ENCODE measurements at places on chromosomes 3 and 15.
A peak's percentile ranks its signal among the peaks of the same experiment; 100 is the strongest.

DNA sequence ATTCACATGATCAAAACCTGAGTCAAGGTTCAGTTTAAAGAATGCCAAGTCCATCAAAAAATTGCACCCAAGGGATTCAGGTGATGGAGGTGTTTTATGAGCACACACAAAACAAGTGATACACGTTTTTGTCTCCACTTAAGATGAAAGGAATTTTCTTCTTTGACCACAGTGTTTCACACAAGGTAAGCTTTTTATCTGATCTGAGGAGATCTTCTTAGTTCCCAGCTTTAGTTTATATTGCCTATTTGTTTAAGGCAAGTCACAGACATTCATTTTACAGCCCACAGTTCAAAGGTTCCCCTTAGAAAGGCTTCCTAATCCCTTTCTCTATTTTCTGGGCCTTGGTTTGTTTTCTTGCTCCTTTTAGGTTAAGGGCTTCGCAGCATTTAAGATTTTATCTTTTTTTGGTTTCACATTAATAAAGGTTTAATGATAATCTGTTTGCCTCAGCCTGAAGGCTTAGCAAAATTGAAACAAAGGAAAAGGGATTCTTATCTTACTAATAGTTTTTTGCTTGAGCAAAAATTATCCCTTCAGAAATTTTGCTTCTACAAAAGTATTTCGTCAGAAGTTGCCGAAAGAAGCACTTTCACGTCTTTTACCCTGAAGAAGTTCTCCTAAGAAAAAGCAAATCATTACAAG is 420.5 kb upstream of the NAALADL2 start:
- DNase-seq = no peak

- no peak for DNase-seq
Measured at GRCh38 chr3:1578124-1578806, 485.4 kb downstream of the CNTN6 start.

DNA sequence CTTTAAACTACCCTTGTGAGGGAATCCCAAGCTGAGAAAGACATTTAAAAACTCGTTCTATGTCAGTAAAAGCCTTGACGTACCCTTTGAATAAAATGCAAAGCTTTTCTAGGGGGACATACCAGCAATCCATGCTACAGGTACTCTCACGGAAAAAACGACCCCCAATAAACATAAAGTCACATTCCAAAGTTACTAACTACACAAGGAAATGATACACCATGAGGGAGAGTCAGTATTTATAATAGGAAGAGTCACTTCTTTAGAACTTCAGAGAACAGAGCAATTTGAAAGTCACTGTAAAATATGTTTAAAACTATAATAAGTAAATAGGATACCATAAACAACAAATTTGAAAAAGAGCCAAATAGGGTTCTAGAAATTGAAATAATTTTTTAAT is 63.2 kb downstream of the CFAP20DC start:
- DNase-seq = no peak

DNA sequence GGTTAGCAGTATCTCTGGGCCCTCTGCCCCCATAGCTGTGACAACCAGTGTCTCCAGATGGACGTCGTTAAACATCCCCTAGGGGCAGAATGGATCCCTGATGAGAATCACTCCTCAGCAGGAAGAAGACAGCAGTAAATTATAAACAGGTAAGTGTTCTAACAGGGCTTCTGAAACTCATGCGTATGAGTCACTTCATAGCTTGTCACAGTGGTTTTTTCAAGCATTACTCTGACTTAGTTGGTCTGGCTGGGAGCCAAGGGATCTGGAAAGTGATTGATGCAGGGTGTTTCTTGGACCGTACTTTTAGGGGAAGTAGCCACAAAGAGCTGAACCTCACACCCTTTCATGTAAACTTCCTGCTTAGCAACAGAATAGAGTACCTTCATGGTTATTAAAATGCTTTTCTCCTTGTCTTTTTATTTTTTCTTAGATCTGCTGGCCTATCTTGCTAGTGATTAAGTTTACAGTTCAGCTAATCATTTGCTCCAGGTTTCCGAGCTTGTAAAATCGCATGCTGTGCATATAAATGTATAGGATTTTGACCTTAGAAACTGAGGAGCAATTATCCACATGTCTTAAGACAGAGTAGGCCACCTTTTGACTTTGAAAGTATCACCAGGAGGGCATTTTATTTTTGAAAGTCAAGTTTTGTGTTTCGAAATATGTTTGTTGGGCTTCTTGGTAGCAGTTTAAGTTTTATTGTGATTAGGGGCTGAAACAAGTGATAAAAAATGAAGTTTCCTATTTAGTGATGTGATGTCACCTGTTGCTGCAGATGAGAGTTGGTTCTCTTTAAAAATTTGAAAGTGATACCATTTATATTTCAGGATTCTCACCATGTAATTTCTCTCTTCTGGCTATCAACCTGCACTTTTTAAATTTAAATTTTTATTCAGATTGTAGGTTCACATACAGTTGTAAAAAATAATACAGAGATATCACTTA is 333.9 kb downstream of the PTPRG start:
- no peak for DNase-seq

DNA sequence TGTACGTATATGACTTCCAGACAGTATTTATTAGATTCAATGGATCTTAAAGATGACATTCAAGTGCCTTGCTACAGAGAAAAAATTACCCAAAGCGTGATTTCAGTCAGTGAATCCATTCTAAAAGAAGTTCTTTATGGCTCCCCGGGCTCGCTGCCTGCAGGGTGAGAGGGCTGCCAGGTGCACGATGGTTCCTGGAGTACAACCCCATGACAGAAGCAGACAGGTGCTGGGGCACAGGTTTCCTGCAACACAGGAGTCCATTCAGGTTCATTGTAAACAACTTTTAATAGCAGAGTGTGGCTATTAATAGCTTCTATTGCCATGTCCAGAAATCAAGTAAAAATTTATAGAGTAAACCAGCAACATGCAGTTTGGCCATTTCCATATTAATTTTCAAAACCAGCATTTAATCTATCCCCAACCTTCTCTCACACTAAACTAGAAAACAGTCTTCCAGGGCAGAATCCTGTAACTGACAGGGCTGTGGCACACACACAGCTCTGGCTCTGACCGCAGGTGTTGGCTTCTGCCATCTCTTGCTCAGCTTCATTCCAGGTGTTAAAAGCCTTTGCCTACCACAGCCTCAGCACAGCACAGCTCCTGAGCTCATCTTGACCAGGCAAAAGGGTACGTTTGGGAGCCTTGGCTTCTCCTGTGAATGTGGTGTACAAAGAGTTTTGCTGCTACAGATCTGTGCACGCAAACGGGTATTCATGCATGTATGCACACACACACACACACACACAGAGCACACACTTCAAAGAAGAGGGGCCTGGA is 185.9 kb downstream of the MEX3B start:
- DNase-seq = no peak

GRCh38 chr15:81400640-81401236 is 26.7 kb upstream of the TMC3 start:
- DNase-seq = no peak

DNA sequence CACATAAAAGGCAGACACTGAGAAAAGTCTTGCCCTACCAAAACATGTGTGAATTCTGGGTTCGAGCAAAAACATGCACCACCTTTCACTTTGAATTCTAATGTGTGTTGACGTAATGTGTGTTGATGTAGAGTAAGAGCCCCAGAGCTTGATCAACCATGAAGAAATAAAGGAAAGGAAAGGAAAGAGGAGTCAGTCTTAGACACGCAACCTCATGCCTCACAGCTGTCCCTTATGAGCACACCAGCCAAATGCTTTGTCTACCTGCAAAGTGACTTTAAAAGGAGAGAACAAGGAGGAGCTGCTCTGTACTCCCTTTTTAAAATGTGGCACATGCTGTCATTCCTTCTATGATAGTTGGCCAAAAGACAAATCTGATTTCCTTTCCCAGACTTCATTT is 80.8 kb downstream of the RFTN1 start:
- DNase-seq = no peak

- no peak for DNase-seq
Measured at GRCh38 chr3:73509066-73509465, 115.7 kb downstream of the PDZRN3 start.

- DNase-seq = no peak
Measured at GRCh38 chr3:123559040-123559861, 25.6 kb downstream of the HACD2 start.

GRCh38 chr3:128867200-128868125 is 12.0 kb upstream of the ACAD9 start:
- DNase-seq = no peak

DNA sequence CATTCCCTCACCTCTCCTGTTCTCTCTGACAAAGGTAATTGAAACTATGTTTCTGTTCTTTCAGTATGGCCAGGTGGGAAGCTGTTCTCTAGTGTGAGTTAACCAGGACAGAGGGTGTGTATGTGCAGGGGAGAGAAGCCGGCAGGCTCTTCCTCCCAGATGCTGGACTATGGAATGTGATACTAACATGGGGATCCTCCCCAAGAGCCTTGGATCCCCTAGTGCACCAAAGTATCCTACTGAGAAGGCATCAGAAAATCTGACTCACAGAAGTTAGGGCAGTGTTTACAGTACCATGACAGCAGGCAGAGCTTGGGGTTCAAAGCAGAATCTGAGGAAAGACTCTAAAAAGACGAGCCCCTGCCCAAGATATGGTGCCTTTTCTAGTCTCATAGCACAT is 123.1 kb downstream of the APBA2 start:
- DNase-seq = no peak

DNA sequence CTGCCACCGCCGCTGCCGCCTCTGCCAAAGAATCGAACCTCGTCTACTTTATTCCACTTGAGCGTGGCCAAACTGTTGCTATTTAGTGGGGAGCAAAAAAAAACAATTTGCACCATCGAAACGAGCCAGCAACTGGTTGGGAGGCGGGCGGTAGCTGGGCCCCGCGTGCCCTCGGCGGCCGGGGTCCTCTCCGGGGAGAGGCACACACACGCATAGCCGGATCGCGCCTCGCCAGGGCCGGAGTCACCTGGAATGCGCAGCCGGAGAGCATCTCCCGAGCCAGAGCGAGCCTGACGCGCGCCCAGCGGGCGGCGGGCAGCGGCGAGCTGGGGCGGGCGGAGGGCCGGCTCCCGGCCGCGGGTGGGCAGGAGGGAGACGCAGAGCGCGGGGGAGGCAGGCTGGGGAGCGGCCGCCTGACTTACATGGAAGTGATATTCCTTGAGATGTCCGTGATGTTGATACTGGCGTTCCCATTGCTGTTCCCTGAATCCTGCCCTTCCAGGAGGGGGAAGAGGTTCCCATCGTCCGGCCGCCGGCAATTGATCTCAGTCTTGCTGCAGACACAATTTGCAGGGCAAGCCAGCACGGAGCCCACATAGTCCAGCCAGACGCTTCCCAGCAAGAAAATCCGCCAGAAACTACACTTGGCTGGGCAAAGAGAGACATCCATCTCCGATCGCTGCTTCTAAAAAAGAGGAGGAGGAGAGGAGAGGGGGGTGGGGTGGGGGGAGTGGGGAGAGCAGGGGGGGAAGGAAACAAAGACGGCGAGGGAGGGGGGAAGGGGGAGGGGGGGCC is 858 bp downstream of the NTRK3 start:
- no peak for DNase-seq

DNA sequence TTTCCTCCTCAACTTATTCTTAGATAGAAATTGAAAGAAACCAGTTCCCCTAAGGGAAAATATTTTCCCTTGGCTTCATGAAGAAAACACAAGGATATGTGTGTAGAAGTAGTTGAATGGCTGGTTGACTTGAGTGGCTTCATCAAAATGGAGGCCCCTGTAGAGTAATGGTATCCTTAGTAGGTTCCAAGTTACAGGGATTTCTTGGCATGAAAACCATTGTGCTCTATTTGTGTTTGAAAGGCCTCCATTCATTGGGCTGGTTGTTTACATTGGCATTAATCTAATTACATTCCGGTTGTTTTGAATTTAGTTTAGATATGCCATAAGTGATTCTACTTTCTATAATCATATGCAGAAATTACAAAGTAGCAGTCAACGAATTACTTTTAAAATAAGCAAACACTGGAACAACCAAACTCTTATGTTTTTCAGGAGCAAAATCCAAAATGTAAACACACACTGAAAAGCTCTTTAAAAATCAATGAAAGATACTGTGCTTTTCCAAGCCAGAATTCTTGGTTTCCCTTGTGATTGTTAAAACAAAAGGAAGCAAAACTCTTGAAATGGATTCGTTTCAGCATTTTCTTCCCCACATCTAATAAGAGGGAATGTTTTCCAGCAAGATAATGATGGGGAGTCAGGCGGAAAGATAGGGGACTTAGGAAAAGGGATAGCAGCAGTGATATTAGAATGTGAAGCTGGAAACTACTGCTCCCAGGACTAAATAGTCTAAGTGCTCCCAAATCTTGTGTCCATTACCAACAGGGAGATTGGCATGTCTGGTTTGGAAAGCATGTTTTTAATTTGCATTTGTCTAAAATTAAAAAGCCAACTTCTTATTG is 77.0 kb downstream of the EPHA3 start:
- DNase-seq = no peak

DNA sequence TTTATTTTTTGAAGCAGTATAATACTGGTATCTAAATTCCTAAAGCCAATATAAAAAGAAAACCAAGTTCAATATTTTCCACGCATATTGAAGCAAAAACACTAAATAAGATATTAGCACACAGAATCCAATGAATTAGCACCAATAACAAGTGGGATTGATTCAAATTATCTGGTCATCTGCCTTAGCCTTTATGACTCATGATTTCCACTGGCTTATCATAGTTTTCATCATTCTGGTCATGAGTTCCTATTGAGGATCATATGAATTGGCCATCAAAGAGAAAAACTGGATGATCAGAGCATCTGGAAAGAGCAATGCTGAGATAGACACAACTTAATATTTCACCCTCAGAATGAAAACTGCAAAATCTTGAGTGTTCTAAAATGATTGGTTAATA is 809.9 kb downstream of the MCTP2 start:
- no peak for DNase-seq

DNA sequence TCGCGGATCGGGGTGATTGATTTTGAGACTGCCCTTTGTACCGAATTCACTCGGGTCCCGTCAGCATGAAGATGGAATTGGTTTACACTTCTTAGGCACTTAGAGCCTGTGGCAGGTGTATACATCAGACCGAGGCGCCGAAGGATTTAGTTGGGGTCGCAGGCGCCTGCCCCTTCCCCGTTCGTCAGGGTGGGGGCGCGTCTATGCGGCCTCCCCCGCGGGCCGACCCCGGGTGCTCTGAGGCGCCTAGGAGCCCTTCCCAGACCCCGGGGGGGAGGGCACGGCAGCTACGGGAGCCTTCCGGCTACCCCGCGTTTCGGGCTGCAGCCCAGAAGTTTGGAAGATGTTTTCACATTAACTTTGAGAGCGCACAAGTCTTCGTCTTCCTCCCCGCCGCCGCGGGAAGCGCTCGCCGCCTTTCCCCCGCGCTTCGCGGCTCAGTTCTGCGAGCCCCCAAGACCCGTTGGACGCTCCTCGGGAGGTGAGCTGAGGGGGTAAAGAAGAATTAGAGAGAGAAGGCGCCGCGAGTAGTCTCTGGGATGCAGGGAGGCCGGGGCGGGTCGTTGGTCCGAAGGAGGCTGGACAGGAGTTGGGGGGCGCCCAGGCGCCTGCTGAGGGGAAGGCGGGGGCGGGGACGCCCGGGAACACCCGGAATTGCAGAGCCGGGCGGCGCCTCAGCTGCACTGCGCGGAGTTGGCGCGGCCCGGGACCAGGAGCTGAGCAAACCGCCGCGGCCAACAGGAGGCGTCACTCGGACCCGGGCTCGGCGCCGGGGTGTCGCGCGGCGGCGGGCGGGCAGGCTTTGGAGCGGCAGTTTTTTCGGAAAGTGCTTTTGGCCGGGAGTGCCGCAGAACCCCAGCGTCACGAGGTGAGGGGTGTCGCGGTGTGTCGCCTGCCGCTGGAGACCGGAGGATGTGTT is 780 bp downstream of the TIPARP start:
- peak; percentile 32 for DNase-seq

Measured in stimulated activated CD4-positive, alpha-beta T cell treated with anti-CD3 and anti-CD28 coated beads, Interleukin-1b, Interleukin-23, amount 100 ng/mL, for 4 hours (primary cell).